ENCODE measurements at places on chromosomes 1 and 21.

DNA sequence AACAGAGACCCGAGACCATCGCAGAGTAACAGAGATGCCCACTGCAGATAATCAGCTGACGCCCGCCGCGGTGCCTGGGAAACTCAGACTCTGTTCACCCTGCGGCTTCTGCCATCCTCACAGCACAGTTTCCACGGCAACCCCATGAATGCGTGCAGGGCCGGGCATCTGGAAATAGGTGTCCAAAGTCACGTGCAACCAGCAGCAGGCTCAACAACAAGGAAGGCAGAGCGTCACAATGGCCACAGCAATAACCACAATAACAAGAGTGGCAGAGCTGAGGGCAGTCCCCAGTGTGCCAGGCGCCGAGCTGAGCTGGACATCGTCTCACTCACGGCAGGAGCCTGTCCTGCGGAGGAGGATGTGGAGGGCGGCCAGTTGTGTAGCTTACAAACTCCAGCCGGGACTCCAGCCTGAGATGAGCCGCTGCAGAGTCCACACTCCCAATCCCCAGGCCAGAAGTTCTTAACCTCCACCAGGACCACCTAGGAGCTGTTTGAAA, 102.0 kb downstream of the CRYAA start:
- no peak for DNase-seq

DNA sequence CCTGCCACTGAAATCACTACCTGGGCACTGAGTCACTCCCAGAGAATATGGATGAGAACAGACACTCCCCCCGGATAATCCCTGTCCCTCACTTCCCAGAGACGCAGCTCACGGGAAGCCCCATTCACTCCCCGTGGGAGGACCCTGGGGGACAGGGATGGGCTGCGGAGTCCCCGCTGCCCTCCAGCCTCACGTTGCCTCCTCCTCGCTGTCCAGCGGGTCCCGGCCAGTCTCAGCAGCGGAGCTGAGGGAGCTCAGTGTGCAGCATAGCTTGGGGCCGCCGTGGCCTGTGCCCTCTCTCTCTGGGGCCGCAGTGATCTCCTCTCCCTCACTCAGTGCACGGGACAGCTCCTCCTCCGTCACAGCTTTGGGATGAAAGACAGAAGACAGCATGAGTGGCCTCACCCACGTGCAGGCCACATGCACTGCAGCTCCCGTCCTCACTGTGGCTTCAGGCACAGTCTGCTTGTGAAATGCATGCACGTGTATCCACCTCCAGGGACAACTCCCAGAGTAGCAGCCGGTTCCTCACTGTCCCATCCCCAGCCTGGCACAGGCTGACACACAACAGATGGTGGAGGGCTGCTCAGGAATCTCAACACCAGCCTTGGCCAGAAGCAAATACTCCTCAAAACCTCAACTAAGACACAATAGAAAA, 7.4 kb downstream of the CFAP410 start:
- DNase-seq = no peak

- no peak for DNase-seq
These were observed 15.5 kb upstream of the ACTRT2 start for GRCh38 chr1:3005771-3006170.

DNA sequence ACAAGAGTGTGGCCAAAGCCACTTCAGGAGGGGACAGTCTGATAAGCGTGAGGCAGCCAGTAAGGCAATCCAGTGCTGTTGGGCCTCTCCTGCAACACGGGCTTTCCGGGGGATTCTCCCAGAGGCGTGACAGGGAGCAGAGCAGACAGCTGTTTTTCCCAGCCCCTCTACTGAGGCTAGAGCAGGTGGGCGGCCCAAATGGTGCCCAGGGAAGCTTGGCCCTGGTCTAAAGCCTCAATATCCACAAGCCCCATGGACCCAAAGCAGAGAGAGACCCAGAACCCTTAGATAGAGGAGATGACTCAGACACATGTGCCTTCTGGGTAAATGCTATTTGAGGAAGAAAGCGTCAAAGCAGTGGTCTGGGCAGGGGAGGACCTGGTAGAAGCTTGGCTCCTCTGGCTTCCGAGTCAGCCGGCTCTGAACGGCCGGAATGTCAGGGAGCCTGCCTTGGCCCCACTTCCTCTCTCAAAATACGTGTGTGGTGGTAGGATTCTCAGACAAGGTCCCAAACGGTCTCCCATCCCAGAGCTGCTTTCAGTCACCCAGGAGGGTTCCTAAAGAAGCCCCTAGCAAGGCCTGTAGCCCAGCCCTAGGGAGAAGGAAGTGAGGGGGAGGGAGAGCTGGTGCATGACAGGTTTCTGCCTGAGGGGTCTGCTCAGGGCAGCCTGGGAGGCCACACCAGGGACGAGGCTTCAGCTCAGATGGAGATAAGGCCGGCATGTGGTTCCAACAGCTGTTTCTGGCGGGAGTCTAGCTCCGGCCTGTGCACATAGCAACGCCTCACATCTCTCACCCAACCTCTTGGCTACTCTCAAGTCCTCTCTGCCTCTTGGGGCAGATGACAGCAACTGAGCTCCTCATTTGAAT, 28.8 kb downstream of the PIK3C2B start:
- DNase-seq = no peak

- no peak for DNase-seq
These were observed 60.6 kb downstream of the NAV1 start for GRCh38 chr1:201599548-201599947.

- no peak for DNase-seq
These were observed 227.2 kb upstream of the ST6GALNAC5 start for GRCh38 chr1:76640092-76640491.

- no peak for DNase-seq
These were observed 696.7 kb downstream of the PTPRU start for GRCh38 chr1:29933067-29933466.

DNA sequence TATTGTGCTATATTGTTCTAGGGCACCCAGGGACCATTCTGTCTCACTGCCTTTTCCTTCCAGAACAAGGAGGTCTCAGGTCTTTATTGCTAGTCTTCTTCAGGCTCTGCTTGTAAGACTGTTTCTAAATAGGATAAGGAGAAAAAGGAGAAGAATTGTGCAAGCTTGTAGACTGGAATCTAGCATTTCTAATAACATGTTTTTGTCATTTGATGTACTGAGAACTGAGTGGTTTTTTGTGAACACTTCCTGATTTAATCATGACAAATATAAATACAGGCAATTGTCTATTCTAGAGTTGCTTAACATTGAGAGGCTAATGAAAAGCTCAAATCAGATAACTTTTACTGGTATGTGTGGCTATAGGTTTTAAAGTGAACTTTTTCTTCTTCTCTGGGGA, 77.6 kb downstream of the CLIC4 start:
- no peak for DNase-seq

DNA sequence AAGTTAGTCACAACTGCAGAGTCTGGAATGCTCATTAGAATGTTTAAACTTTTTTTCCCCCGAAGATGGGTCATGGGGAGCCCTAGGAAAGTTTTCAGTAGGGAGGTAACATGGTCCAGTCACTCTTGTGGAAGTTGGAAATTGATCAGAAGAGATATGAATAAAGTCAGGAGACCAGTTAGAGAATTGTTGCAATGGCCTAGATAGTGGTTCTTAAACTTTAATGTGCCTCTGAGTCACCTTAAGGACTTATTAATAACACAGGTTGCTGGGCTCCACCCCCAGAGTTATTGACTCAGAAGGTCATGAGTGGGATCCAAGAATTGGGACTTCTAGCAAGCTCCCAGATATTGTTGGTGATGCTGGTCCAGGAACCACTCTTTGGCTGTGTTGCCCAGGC, 3.2 kb upstream of the TFAP2E start:
- DNase-seq = no peak

- no peak for DNase-seq
These were observed 44.8 kb downstream of the NRDC start for GRCh38 chr1:51833700-51834099.

DNA sequence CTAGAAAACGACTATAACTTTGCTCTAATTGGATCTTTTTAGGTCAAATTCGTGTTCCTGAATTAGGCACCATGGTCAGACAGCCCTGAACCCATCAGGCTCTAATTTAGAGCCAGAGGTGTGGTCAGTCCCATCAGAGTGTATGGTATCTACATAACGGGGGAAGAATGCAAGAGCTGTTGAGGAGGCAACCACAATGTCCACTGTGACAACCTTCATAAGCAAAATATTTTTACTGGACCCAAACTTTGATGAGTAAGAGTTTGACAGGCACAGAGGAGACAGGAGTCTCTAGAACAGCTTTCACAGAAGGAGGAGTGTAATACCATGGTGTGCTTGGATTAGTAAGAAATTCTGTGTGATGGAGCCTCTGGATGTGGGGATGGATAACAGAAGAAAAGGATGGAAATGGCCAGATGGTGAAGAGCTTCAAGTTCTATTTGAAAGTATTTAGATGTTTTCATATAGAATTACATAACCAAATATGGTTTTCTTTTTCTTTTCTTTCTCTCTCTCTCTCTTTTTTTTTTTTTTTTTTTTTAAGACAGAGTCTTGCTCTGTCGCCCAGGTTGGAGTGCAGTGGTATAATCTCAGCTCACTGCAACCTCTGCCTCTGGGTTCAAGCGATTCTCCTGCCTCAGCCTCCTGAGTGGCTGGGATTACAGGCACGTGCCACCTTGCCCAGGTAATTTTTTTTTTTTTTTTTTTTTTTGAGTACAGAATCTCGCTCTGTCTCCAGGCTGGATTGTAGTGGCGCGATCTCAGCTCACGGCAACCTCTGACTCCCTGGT, 24.9 kb downstream of the UBE2U start:
- DNase-seq = no peak

DNA sequence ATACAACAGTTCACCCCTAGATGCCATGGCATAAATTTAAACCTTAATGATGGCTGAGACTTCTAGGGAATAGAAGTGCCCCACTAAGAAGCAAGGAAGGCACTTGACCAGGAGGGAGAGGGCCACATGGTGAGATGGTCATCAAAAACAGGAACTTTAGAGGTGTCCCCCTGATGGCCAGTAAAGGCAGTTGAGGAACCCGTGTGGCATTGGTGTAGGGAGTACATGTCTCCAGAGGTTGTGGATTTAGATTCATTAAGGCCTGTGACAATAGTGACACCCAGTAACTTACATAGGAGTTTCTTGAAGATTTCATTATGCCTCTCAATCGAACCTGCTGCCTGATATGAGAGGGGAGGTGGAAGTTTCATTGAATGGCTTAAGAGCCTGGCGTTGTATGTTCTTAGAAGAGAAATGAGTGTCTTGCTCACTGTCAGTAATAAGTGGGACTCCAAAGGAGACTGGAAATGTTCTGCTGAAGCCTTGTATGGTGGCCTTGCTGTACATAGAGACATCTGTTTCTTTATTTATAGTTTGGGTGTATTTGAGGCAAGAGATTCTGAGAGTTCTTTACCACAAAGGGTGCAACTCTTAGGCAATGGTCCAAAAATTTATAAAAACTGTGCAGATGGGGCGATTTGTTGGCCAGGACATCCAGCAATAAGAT, 27.9 kb downstream of the EDARADD start:
- no peak for DNase-seq

DNA sequence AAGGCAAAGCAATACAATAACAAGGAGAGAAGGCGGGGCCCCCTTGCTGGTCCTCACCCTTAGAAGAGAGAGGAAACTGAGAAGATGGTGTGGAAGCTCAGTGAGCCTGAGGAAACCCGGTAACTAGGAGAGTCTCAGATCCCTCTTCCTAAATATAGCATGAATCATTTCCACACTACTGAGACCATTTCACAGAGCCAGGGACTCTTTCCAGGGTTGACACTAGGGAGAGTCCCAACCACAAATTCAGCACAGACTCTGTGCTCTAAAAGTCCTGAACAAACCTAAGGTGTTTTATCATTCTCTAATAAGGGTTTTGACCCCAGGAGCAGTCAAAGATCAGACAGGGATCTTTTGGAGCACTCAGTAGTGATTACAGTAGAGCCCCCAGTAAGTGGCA, 647.7 kb downstream of the KCNT2 start:
- DNase-seq = no peak

DNA sequence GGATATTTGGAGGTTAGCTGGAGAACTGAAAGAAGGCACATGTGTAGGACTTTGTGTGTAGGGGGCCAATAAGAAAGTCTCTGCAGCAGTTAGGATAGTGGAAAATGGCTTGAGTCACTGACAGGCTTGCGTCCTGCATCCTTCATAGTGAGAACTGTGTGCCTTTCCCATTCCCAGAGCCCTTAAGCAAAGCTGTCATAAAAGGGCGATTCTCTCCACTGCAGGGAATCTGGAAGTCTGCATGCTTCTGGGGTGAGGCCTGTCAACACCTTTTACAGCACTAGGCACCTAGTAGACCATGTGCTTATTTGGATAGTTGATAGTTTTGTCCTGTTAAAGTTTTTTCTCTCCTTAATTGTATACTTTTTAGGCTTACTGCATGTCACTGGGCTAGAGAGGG, 39.4 kb upstream of the MACF1 start:
- DNase-seq = no peak

DNA sequence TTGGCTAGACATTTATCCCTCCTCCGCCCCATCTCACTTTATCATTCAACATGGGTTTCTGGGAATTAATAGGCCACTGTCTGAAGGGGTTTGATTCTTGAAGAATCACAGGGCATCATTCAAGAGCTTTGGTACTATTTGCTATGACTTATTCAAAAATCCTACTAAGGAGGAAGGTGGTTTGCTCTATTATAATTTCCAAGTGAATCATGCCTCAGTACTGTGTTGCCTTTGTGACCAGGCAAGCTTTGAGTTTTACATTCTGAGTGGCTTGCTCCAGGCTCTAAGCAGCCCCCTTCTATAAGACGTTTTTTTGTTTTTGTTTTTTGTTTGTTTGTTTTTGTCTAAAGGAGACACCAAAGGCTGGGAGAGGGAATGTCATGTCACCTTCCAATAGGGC, 2.6 kb downstream of the C1orf21 start:
- no peak for DNase-seq

DNA sequence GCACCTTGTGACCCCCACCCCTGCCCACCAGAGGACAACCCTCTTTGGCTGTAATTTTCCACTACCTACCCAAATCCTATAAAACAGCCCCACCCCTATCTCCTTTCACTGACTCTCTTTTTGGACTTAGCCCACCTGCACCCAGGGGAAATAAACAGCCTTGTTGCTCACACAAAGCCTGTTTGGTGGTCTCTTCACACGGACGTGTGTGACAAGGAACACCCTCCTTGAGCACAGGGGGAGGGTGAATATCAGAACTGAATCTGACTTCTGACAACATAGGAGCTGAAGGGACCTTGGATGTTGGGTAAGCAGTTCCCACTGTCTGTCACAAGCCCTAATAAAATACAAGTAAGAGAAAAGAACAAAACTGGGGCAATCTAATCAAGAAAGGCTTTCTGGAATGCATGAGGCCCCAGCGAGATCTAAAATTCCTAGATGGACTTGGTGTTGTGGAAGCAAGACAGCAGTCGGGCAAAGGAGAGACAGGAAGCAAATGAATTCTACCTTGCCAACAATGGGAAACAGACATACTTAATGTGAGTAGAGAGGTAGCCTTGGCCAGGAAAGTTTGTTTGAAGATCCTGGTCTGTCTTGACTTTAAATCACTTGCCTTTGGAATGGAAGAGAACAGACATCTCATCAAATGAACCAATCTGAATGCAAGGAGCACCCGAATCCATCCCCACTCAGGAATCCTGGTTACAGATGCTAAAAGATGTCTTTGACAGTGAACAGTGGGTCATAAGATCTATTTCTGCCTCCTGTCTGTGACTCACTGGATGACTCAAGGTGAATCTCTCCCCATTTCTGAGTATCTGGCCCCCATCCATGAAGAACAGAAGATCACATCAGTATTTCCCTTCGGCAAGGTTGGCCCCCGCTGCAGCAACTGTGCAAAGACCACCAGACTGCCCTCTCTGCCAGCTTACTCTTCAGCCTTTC, 53.3 kb downstream of the OLFML3 start:
- no peak for DNase-seq

- no peak for DNase-seq
These were observed 3.6 kb downstream of the CACNA1S start for GRCh38 chr1:201108614-201109013.

All from right kidney (tissue), 9 donors.